ENCODE measurements at places on chromosomes 5 and 9.

DNA sequence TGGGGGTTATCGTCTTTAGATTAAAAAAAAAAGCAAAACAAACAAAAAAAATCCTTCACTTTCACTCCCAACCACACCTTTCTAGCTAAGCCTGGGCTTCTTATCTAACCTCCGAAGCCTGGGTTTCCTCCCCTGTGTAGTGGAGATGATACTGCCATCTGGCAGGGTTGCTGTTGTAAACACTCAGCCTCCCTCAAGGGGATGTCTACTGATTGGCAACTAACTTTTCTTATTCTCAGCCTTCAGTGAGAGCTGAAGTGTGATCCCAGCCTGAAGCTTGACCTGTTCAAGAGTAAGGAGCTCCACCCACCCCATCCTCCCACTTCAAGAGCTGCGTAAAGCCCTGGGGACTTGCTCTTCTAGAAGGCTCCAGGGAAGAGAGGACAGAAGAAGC, 21.5 kb upstream of the WWC1 start:
- no peak for DNase-seq

GRCh38 chr5:129903466-129904101, 681 bp upstream of the CHSY3 start:
- no peak for DNase-seq

GRCh38 chr5:3092664-3093063, 341.2 kb upstream of the IRX2 start:
- DNase-seq = no peak

GRCh38 chr9:33340186-33340585, 49.9 kb downstream of the NFX1 start:
- DNase-seq = no peak

GRCh38 chr9:92058723-92059444, 56.3 kb downstream of the SPTLC1 start:
- DNase-seq = no peak

- no peak for DNase-seq
Measured at GRCh38 chr9:81979196-81979595, 9.4 kb upstream of the SPATA31D1 start.

DNA sequence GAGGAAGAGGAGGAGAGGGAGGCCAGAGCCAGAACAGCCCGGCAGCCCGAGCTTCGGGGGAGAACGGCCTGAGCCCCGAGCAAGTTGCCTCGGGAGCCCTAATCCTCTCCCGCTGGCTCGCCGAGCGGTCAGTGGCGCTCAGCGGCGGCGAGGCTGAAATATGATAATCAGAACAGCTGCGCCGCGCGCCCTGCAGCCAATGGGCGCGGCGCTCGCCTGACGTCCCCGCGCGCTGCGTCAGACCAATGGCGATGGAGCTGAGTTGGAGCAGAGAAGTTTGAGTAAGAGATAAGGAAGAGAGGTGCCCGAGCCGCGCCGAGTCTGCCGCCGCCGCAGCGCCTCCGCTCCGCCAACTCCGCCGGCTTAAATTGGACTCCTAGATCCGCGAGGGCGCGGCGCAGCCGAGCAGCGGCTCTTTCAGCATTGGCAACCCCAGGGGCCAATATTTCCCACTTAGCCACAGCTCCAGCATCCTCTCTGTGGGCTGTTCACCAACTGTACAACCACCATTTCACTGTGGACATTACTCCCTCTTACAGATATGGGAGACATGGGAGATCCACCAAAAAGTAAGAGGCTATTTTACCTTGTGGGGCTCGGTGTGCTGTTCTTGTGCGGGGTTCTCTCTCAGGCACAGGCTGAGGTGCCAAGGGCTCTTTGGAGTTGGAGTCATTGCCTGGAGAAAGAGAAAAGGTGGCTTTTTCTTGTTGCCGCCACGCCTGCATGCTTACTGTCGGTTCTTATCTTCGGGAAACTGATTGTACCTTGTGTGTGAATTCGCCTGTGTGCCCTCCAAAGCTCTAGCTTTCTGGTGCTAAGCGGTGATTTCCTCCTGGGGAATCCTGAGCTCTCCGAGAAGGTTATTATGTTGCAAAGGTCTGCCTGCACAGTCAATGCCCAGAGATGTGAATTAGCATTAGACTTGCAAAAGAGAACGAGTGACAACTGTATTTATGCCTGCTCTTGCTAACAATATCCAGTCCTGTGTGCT, at the start of gene ISL1:
ISL1 (plus strand) TSS at position 318 of the 991 bp plus-strand sequence; CDS start at position 542, 224 bp downstream.
- DNase-seq = peak; percentile 70

DNA sequence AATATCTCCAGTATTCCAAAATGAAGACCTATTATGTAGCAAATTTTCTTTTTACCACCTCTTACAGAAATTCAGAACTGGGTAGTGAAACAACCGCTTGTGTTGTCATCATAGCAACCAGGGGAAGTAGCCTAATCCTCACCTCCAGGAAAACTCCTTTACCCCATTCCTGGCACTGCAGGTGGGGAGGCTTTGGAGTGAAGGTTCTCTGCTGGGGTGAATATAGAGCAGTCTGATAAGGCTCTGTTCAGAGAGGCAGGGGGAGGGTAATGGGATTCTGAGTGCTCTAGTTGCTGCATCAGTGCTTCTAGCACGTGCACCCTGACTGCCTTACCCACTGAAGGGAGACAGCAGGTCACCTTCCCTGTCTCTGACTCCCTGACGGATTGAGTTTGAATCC, 116.2 kb downstream of the MAN2A1 start:
- DNase-seq = no peak

GRCh38 chr5:36777105-36777757, 99.3 kb upstream of the NIPBL start:
- DNase-seq = no peak

DNA sequence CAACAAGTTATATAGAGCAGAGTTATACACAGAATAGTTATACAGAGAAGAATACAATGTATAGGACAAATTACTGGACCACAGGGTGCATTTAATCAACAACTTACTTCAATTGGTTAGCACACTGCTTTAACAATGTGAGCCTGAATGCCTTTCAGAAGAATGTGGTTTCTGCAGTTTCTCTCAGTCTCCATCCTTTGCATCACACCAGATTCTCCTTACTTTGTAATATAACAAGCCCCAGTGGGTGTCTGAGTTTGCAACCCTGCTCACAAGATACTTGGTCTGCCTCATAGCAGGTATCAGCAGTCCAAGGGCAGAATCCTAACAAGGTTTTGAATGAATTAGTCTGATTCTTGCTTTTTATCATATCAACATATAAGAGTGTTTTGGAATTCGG, 114.6 kb downstream of the GABRB2 start:
- DNase-seq = no peak

DNA sequence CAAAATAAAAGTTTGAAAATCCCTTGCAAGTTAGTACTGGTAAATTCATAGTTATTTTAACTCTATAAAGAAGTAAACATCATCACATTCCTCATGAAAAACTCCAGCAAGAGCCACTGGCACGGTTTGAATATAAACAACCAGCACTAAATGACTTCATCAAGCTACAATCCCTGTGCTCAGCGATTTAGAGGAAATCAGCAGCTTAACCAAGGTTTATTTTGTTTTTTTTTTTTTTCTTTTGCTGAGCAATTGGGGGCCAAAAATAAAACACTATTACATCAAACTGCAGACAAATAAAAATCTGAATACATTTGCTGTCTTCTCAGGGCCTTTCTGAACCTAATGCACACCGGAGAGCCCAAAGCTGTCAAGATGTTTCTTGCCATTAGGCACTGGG, 106.2 kb upstream of the SLC24A2 start:
- no peak for DNase-seq

DNA sequence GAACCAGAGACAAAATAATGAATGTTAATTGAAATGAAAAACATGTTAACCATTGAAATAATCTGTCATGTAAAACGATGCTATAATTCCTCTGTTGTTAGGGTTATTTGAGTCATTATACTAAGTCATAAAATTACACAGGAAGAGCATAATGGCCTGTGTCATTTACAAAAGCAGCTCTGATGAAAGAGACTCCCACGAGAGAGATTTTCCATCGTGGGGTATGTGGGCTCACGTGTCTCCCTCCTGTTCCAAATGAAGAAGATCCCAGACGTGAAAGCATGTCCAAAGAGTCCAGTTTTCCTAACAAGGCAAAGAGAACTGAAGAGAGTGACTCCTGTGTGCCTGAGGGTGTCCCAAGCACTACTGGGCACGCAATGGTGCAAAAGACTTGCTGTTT, 379.8 kb downstream of the SPOCK1 start:
- no peak for DNase-seq

GRCh38 chr5:136235321-136235720, 42.4 kb upstream of the SMIM32 start:
- no peak for DNase-seq

DNA sequence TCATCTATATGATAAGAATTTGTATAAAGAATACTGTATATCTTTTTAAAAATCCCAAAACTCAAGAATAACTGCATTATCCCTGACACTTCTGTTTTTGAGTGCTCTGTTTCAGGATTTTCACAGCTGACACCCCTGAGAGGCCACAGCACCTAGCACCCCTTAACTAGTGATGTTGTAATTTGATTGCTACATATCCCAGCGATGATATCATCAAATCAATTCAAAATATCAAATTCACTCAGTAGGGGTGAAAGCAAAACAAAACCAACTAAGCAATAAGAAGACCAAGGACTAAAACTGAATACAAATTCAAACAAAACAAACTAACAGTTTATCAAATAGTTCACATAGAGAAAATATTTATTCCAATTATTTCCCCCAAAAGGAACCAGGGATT, 184.3 kb downstream of the MCTP1 start:
- DNase-seq = no peak

DNA sequence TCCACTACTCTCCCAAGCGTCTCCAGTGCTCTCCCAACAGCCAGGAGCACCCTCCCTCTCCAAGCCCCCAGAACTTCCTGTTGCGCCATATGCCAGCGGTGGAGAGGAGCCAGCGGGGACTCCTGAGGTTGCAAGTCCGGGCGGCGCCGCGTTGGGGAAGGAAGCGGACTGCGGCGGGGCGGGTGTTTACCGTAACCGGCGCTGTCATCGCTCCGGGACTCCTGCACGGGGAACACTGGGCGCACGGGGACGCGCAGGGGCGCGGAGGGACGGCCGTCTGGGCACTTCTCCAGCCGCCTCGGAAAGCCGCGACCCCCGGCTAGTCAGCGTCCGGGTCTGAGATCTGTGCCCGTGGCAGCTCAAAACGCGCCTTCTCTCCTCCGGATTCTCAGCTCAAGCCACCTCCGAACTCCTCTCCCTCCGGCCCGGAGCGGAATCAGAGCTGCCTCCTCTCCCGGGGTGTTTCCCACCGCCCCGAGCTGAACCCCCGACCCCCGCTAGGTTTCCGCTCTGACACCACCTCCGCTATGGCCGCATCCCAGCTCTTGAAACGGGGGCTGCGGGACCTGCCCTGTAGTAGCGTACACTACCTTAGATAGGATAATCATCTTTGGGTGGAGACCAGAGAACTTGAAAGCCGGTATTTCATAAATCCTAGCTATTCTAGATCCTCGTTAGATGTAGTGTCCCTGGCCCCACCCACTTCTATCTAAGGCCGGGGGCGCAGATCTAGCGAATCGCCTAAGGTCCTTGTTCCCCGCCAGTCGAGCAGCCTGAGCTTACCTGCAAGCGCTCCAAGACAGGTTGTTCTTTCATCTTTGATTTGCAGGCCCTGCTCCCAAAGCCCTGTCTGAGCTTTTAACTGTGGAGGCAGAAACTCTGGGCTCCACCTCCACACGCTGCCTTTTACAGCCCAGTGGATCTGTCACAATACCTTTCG, at the start of gene TRPM6:
TRPM6 (minus strand) TSS at position 881 of the 940 bp plus-strand sequence; CDS start at position 816, 65 bp downstream.
- DNase-seq = peak; percentile 84

- DNase-seq = no peak
Measured at GRCh38 chr5:83204651-83205050, 127.3 kb downstream of the XRCC4 start.

DNA sequence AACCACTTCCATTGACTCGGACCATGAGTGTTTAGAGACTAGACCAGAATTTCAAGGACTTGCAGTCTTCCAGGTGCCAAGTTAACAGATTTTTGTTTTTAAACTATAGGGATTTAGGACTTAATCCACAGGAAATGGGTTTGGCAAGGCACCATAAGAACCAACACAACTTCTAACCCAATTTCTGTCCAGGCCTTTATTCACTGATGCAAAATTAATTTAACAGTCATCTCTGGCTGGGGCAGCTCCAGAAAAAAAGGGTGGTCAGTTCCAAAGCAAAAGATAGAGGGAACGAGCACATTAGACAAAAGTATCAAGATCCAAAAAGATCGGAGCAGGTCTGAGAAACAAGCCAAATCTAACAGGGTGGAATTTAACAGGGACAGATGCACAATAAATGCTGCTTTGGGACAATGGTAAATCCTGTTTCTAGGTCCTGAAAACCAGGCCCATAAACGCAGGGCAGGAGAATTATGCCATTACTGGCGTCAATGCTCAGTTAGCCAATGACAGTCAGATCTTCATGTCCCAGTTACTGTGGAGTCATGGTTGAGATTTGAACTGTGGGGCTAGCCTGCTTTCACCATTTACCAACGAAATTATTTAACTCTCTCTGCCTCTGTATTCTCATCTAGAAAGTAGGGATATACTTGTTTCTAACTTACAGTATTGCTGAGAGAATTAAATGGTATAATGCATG, 590.8 kb upstream of the BRINP1 start:
- DNase-seq = no peak

- DNase-seq = no peak
Measured at GRCh38 chr5:17114715-17115599, 102.5 kb upstream of the BASP1 start.

DNA sequence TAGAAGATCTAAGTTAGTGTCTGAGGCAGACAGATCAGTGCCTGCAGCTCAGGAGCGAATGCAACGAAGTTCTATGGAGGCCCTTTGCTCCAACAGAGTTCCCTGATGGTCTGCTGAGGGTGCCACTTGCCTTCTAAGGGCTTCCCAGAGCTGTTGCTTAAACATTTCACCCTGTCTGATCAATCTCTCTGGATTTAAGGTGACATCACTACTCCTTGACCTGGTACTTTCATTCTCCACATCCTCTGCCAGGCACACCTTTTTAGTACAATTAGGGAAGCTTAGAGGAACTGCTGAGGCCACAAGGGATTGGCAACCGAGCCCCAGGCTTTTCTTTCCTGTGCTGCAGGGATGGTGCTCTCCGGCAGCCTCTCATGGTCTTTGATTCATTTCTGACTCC, 94.2 kb upstream of the IFNK start:
- no peak for DNase-seq

- no peak for DNase-seq
Measured at GRCh38 chr5:38847559-38848347, 1.9 kb downstream of the OSMR start.

DNA sequence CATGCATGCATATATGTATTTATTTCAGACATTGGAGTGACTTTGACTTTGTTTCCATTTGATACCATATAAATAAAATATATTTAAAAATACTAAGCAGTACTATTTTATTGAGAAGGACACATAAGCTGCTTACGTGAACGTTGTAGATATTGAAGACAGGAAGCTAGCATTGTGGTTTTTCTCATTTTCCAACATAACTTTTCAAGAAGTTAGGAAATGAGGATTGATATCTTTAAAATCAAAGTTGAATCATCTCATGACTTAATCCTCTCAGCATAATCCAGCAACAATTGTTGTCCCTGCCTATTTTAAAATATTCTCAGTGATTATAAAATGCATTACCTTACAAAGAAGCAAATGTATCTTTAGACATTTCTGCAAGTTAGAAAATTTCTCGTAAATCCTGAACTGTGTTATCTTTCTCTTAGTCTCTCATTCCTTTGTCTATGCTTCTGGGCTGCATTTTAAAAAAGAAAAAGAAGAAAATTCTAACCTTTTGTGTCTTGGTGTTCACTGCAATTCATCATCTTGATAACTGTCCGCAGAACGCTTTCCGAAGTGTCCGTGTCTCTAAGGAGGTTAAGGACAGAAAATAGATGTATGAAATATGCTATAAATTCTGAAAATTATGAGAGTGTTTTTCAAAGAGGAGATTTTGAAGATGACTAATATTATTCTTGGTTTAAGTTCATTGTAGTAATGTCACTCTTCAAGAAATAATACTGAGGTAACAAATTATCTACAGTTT, 1089.9 kb upstream of the CDH6 start:
- DNase-seq = no peak

Measured in sciatic nerve (tissue), 2 donors.